ENCODE measurements at places on chromosomes 5 and 9.
A peak's percentile ranks its signal among the peaks of the same experiment; 100 is the strongest.

- DNase-seq = no peak
Observed at GRCh38 chr9:130328349-130328801, 62.8 kb downstream of the HMCN2 start.

- no peak for DNase-seq
Observed at GRCh38 chr9:83583151-83584014, 39.6 kb upstream of the IDNK start.

- no peak for DNase-seq
Observed at GRCh38 chr5:8848997-8849594, 696.8 kb downstream of the SEMA5A start.

DNA sequence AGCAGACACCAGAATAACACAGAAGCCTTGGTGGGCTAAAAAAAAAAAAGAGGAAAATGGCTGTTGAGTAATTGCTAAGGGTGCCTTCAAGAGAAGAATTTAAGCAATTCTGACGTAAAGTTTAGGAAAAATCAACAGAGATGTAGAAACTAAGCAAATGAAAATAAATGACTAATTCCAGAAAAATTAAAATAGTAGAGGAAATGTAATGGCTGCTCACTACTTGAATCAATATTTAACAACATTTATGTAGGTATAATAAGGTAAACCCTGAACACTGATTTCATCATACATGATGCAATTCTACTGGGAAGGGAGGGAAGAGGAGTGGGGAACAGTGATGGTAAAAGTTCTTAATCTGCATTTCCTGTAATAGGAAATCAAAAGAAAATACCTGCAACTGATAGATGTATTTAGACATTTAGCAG, 41.4 kb downstream of the PUM3 start:
- no peak for DNase-seq

DNA sequence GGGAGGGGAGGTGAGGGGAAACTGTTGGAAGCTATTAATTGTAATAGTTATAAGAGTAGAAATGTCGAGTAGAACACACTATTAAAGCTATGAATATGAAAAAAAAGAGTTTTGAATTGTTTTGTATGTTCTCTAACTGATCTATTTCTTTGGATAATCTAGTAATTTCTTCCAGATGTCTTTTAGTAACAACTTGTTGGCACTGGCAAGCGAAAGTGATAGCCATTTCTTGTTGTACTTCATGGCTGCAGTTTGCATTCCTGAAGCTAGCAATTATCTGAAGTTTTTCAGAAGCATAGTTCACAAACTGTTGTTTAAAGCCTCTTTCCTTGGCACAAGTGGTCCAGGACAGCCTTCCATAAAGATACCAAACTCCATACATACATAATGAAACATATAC, 49.4 kb upstream of the SPATA31C2 start:
- no peak for DNase-seq

DNA sequence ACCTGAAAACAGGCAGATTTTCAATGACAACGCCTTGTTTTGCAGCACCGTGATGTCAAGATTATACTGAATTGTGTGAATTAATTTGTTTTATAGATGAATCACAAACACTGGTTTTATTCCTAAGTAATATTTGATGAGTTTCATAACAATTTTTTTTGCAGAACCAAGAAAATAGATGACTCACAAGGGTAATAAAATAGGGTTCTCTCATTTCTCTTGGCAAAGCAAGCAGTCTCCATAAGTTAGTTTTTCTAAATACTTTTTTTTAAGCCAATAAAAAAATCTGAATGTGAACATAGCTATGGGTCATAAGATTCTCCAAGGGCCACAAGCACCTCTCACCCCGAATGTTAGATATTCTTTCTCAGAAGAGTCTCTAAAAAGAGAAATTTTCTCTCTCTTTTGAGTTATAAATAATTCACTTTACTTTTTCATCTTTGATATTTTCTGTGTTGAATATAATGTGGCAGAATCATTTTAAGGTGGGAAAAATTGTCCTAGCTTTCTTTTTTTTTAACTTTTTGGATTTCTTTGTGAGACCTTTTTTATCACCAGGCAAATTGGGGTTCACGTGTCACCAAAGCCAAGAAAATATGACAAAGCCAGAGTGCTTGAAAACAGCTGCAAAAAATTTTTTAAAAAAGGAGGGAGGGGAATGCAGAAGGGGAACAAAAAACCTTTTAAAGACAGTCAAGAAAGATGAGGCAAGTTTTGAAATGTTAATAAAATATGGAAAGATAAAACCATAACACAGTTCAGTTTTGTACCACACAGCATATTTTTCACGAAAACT, 174.6 kb upstream of the DAPK1 start:
- DNase-seq = no peak

DNA sequence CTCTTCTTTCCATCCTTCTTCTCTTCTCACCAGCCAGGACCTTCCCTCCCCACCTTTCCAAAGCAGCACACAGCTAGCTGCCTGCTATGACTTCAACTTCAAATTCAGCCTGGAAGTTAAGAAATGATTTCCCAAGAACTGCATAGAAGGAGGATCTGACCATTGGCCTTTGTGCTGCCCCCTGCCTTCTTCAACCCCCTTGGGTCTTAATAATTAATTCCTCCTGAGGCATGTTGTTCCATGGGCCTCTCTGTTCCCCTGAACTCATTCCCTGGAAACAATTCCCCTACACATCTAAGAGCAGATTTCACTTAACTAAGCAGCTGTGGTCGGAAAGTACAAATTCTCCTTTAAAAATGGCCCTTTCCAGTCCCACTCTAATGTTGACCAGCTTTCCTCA, 62.4 kb downstream of the ADAMTS12 start:
- DNase-seq = no peak

GRCh38 chr5:107277485-107278125, 393.1 kb downstream of the EFNA5 start:
- DNase-seq = no peak

- no peak for DNase-seq
Observed at GRCh38 chr5:154276973-154277331, 86.4 kb downstream of the GALNT10 start.

DNA sequence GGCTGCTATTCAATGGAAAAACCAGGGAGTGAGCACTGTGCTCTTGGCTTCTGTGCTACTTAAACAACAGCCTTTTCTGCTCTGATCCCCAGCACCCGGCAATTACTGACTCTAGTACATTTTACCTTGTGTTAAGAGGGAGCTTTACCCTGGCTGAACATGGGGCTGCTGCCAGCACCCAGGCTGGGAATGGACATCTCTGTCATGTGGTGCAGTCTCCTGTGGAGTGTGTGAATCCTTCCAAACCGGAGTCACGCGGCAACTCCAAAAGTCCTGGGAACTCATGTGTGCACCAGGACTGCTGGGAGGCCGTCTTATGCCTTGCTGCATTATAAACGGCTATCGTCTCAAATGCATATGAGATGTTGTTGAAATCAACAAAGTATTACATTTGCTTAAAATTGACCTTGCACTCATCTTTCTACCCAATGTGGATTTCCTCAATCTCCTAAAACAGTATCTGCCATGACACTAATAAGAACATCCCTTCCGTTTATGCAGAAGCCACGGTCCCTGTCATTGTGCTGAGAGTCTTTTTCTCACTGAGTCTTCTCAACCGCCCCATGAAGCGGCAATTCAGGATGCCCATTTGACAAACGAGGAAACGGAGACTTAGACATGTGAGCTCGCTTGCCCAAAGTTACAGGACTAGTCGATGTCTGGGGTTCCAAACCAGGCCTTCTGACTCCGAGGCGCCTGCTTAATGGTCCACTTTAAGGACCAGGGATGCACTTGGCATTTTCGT, 884 bp upstream of the GSN start:
- DNase-seq = no peak

GRCh38 chr9:77672183-77672582, 24.1 kb upstream of the GNA14 start:
- DNase-seq = no peak

- DNase-seq = no peak
Observed at GRCh38 chr9:124366476-124367220, 48.6 kb downstream of the PSMB7 start.

GRCh38 chr9:130453487-130453886, 8.7 kb downstream of the ASS1 start:
- no peak for DNase-seq

- no peak for DNase-seq
Observed at GRCh38 chr9:11794984-11795383, 898.2 kb upstream of the TYRP1 start.

DNA sequence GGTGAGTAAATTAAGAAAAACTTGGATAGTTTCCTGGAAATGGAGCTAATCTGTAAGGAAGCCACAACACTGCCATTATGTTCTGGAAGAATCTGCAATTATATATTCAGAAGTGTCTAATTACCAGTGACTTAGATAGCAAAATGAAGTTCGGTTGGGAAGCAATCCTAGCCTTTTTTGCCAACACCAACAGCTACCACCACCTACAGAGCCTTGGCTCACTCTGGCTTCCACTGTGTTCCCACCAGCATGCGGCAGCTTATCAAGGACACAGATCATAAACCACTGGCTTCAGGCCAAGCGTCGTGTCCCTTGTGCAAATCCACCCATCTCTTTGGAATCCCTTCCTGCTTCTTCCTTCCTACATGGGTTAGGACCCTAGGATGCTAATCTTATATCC, 118.0 kb upstream of the PCA3 start:
- no peak for DNase-seq

- no peak for DNase-seq
Observed at GRCh38 chr9:121598167-121598964, 53.1 kb upstream of the DAB2IP start.

DNA sequence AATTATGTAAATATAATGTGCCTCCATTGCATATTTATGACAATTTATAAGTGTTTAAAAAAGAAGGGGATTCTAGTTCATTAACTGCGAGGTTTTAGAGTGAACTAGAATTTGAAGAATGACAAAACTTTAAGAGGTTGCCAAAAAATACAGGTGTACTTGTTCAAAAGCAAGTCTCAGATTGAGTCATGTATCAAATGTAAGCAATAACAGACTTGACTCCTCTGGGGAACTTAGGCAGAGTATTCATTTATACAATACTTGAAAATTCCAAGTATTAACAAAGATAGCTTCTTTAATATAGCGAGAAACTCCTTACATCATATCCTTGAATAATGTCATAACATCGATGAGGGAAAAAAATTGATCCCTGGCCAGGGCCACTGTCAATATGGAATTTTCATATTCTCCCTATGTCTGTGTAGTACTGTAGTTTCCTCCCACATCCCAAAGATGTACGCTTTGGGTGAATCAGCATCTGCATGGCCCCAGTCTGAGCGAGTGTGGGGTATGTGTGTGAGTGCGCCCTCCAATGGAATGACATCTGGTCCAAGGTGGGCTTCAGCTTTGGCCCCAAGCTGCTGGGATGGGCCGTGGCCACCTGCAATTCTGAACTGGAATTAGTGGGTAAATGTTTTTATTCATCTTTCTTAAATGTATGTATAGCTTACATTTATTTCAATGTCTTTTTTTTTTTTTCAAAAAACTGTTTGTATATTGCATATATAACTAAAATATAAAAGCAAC, 70.1 kb downstream of the RIC1 start:
- DNase-seq = no peak

- peak; percentile 53 for DNase-seq
Observed at GRCh38 chr5:17118631-17119030, 98.8 kb upstream of the BASP1 start.

DNA sequence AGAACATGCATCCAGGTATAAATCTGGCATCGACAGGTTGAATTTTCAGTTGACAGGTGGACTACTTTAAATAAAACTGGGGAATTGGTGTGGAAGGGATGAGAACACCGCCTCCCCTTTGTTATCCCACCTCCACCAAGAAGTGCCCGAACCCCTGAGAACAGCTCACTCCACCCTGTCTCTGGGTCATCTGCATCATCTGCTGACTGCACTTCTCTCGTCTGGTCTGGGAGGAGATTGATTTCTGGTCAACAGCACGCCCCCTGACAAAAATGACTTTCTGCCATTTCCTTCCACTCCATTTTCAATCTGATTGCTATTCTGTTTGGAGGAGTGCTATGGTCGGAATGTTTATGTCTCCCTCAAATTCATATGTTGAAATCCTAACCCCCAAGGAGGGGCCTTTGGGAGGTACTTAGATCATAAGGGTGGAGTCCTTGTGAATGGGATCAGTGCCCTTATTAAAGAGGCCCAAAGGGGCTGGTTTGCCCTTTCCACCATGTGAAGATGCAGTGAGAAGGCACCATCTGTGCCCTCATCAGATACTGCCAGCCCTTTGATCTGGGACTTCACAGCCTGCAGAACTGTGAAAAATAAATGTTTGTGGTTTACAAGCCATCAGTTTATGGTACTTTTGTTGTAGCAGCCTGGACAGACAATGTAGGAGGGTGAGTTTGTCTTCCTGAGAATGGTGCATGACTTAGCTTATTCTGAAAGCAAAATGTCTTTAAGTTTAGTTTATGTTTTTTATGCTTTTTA, 145.7 kb downstream of the EGFLAM start:
- no peak for DNase-seq

DNA sequence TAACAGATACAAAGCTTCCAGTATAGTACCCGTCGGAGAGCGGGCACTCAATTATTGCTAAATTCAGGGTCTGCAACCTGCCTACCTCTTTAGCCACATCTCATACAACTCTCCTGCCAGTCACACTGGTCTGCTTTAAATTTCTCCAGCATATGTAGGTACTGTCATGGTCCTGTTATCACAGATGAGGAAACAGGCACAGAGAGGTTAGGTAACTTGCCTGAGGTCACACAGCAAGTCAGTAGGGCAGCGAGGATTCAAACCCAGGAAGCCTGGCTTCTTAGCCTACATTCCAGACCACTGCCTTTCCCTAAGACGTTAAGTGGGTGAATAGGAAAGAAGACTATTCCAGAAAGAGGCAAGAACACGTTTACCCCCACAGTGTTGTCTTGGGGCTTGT, 186.0 kb upstream of the NFIB start:
- DNase-seq = no peak

GRCh38 chr9:33297432-33297831, 7.1 kb downstream of the NFX1 start:
- peak; percentile 50 for DNase-seq

GRCh38 chr9:3001311-3001710, 157.4 kb upstream of the PUM3 start:
- DNase-seq = no peak

DNA sequence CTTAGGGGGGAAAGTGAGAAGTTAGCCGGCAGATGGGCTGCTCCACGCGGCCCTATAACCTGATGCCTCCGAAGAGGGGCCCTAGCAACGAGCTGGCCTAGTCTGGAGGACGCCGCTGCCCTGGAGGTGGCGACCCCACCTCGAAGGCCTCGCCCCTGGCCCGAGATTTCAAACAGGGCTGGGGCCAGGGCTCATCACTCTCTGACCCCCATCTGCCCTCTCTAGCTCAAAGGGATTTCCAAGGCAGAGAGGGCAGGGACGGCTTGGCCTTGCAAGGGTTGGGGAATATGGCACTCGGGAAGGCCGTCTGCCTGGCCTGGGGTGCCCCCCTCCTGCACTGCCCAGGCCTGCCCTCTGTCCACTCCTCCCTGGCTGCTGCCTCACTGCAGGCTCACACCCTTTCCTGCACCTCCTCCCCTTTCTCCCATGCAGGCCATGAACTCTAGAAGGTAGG, 25.5 kb upstream of the TIFAB start:
- no peak for DNase-seq
